ENCODE measurements at places on chromosomes 1 and 21. TPM values are rescaled to one million over a fixed set of nuclear protein-coding genes. Genes with fewer than 3 reads are reported as not detected.

ZBTB8A gene
- total RNA-seq = 7.0 TPM

SLC45A1 gene
- 2.6 TPM for total RNA-seq

PEAR1 gene
- 0.09 TPM for total RNA-seq

FCRLA gene
- 0.86 TPM for total RNA-seq

CNR2 gene
- not detected for total RNA-seq

IVL gene
- total RNA-seq = not detected

GJA8 gene
- not detected for total RNA-seq

KISS1 gene
- not detected for total RNA-seq

PKLR gene
- 0.16 TPM for total RNA-seq

FCRL1 gene
- total RNA-seq = not detected

TPTE gene
- not detected for total RNA-seq

ARL8A gene
- 11.8 TPM for total RNA-seq

FAM110D gene
- total RNA-seq = not detected

KCNC4 gene
- 3.6 TPM for total RNA-seq

S100A7A gene
- not detected for total RNA-seq

SPATA46 gene
- total RNA-seq = not detected

MAB21L3 gene
- under 0.01 TPM for total RNA-seq

OR14I1 gene
- total RNA-seq = not detected

CCDC27 gene
- total RNA-seq = not detected

MCOLN2 gene
- 3.0 TPM for total RNA-seq

LCE1E gene
- not detected for total RNA-seq

CNKSR1 gene
- not detected for total RNA-seq

CELA2B gene
- not detected for total RNA-seq

TAL1 gene
- total RNA-seq = not detected

THEM5 gene
- not detected for total RNA-seq

RIMKLA gene
- under 0.01 TPM for total RNA-seq

PAPPA2 gene
- 2.8 TPM for total RNA-seq

WNT4 gene
- under 0.01 TPM for total RNA-seq

DYNLT5 gene
- total RNA-seq = not detected

LMOD1 gene
- 3.5 TPM for total RNA-seq

TRNAU1AP gene
- 24.0 TPM for total RNA-seq

PLEKHO1 gene
- 40.0 TPM for total RNA-seq

ATF3 gene
- 4.4 TPM for total RNA-seq

DMBX1 gene
- total RNA-seq = not detected

HENMT1 gene
- total RNA-seq = 4.1 TPM

SLC44A5 gene
- total RNA-seq = 0.09 TPM

All from bronchial smooth muscle cell (primary cell).